ENCODE measurements at places on chromosomes 11 and 22.

DNA sequence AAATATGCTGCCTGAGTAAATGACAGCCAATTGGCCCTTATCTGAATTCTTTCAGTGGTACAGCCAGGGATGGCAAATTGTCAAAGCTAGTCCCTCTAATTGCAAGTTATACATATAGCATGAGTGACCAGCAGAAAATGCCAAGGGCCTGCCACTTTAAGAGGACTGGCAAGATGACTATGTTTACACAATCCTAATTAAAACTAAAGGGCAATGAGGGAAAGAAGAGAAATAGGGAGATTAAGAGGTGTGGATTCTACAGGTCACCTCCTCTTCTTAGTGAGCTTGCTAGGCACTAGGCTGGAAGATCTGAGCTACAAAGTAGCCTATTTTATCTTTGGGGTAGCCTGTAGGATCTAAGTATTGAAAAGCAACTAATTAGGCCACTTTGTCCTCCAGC, 13.5 kb downstream of the NUMA1 start:
- DNase-seq: no peak

- DNase-seq: peak; percentile 50
Observed at GRCh38 chr11:69808667-69809086, 10.5 kb downstream of the FGF3 start.

DNA sequence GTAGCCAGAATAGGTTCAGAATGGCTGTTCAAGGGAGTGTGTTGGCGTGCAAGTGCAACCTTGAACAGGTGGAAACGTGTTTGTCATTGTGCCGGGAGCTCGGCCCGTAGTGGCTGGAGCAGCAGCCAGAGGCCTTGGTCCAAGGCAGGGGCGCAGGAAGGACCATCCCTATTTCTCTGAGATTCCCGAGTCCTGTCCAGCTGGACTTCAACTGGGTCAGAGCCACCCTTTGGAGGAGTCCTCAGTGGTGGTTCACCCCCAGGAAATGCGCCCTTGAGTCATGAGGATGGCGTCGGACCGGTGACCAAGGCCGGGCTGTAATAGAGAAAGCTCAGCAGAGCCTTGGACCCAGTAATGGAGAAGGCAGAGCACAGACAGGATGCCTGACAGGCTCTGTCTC, 1402.0 kb downstream of the BRD1 start:
- DNase-seq: no peak

- no peak for DNase-seq
Observed at GRCh38 chr11:69572233-69572860, 68.6 kb upstream of the CCND1 start.

DNA sequence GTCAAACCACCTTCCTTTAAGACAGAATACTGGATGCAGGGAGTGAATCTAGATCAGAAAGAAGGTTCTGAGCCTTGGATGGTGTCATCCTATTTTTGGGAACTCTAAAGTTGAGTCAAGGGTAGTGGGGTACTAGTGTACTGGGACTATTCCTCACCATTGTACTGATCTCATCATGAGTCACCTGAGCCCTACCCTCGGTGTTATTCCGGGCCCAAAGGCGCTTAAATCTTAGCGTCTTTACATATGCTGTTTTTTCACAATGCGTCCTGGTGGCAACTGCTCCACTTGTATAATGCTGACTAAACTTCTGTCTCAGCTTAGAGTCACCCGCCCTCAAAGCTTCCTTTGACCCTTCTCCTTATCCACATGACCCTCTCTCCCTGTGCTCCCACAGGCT, 25.3 kb upstream of the PATE1 start:
- no peak for DNase-seq

DNA sequence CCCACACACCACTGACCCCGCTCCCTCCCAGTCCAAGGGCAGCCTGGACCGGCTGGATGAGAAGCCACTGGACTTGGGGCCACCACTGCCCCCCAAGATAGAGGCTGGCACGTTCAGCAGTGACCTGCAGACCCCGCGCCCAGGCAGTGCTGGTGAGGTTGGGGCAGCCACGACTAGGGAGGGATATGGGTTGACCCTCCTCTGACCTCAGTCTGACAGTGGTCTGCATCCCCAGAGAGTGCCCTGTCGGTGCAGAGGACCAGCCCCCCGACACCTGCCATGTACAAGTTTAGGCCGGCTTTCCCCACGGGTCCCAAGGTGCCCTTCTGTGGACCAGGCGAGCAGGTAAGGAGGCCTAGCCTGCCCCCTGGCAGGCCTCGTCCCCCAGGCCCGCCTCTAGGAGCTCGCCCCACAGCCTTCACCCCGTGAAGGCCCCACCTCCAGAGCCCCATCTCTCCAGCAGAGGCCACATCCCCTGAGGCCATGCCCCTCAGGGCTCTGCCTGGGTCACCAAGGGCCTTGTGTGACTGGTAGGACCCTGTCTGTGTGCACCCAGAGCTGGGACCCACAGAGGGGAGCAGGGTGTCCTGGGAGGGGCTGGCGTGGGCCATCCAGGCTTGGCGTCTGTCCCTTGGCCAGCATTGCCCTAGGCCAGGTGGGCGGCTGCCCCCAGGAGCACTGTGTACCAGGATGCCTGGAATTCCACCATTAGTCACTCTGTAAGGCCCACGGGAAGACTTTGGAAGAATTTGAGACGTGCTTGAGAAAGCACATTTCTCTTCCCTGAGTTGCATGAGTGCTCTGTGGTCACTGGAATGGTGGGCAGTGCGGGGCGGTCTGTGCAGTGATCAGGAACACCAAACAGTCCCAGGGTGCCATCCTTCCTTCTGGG, 9.4 kb downstream of the CCDC188 start:
- DNase-seq: peak; percentile 78

GRCh38 chr11:111719379-111719778, 46.8 kb downstream of the PPP2R1B start:
- DNase-seq: peak; percentile 46

DNA sequence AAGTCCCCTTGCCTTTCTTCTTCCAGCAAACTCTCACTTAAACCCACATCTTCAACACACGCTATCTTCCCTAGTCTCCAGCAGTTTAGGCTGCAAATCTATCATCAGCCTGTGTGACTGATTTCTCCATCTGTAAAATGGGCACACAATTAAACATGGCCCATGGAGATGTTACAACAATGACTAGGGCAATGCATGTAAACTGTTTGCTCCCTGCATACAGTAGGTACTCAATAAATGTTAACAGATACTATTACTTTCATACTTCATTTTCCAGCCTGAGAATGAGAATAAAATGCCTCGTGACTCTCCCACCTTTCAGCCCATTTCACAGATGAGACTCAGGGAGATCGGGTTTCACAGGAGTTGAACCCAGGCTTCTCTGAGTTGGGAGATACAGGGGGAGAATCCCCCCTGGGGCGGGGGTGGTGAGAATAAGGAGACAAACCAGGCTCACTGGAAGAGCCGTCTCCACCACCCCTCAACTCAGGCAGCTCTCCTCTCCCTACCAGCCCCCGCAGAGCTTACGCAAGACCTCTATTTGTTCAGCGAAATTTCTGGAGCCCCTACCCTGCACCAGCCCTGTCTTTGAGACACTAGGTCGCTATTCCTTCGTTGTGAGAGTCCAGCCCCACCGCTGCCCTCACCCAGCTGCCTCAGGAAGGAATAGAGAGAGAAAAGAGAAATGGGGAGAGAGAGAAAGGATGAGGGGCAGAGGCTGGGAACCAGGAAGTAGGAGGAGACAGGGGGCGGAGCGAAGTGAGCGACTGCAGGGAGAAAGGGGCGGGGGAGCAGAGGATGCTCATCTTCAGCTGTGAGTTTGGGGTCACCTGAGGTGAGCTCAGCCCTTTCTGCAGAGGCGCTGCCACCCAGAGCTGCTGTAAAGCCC, 42.1 kb upstream of the KLHL35 start:
- peak; percentile 77 for DNase-seq

- no peak for DNase-seq
Observed at GRCh38 chr11:19721176-19721575, 8.5 kb downstream of the NAV2 start.

DNA sequence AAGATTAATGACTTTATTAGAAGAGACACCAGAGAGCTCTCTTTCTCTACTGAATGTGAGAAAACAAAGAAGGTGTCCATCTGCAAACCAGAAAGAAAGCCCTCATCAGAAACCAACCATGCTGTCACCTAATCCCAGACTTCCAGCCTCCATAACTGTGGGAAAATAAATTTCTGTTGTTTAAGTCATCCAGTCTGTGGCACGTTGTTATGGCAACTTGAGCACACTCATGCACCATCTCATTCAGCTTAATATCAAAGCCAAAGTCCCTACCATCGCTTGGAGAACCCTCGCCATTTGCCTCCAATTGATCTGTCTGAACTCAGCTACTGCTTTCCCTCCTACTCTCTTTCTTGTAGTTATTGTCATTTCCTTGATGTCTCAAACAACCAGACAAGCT, 766.1 kb upstream of the ARHGAP42 start:
- DNase-seq: no peak

GRCh38 chr22:49574881-49575702, 252.6 kb downstream of the BRD1 start:
- no peak for DNase-seq

GRCh38 chr11:83508804-83509203, 222.6 kb upstream of the CCDC90B start:
- peak; percentile 1 for DNase-seq

DNA sequence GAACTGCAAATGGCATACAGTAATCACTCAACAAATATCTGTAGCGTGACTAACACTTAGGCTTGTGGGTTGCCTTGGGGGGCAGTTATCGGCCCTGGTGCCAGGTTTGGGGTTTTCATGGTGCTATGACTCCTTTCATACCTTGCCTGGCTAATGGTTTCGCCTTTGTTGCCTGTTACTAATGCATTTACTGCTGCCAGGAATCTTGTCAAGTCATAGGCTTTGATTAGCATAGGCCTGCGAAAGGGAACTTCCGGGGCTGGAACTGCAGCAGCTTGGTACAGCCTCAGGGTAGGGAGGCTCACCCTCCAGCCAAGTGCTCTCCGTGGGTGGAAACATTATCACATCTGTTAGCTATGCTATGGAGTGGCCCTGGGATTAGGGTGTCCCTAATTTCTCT, 13.2 kb downstream of the SLC25A18 start:
- peak; percentile 94 for DNase-seq

- DNase-seq: no peak
Observed at GRCh38 chr22:48104766-48105165, 1342.3 kb downstream of the TBC1D22A start.

DNA sequence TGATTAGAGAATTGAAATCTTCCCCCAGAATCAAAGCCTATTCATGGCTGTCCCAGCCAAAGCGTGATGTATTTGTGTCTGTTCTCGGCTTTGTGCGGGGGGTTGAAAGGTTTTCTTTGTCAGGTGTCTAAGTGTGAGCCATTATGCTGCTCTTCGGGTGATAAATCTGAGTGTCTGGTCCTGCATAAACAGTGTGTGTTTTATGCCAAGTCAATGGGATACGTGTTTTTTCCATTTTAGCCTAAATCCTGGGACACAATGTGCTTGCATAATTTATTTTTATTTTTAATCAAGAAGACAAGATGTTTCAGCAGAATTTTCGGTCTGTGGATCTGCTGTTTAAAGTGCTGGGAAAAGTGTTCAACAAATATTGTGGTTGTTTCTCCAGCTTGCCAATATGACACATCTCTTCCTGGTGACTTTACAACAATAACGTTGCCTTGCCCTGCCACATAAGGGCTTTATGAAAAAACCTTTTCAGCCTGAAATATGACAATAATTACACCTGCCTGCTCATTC, 267.8 kb downstream of the TBC1D22A start:
- no peak for DNase-seq

DNA sequence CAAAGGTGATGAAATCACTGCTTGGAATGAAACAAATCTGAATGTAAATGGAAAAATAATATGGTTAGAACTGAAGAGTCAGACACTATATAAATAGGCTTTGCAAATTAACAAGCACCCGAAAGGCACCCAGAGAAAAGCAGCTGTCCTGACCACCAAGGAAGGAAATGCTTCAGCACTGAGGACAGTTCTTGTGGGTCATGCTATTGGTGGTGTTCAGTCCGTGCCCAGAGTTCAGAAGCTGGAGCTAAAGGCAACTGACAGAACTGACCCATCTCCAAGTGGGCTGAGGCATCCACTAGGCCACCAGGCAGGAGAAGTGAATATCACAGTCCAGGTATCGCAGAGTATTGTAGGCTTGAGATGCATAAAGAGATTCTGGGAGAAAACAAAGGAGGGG, 208.9 kb downstream of the OPCML start:
- no peak for DNase-seq

- DNase-seq: peak; percentile 78
Observed at GRCh38 chr11:112613051-112613972, 347.9 kb upstream of the NCAM1 start.

GRCh38 chr22:23695141-23695540, 4.3 kb downstream of the RGL4 start:
- DNase-seq: no peak

- DNase-seq: no peak
Observed at GRCh38 chr11:12438291-12438690, 60.9 kb downstream of the PARVA start.

DNA sequence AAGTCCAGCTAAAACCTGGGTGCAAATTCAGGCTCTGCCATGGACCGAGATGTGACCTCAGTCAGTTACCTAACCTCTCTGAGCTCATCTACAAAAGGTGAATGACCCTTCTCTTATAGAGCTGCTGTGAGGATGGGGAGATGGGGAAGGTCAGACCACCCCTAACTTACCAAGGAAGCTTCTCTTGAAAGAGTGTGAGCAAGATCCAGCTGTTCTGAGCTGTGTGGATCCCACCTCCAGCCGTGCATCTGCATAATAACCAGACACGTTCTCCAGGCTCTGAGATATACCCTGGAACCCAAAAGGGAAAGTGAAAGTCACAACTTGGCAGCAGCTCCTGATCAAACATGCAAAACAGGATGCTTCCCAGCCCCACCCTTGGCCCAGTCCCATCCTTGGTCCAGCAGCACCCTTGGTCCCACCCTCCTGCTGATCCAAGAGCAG, at the start of gene APOL3:
TSS of gene APOL3 (minus strand) at position 257 of the 444 bp plus-strand sequence. CDS start 11,700 bp downstream, outside the sequence.
- DNase-seq: peak; percentile 78

- DNase-seq: no peak
Observed at GRCh38 chr22:44224166-44224565, 43.4 kb downstream of the PARVG start.

GRCh38 chr22:27791859-27792241, 9.7 kb downstream of the MN1 start:
- DNase-seq: no peak

DNA sequence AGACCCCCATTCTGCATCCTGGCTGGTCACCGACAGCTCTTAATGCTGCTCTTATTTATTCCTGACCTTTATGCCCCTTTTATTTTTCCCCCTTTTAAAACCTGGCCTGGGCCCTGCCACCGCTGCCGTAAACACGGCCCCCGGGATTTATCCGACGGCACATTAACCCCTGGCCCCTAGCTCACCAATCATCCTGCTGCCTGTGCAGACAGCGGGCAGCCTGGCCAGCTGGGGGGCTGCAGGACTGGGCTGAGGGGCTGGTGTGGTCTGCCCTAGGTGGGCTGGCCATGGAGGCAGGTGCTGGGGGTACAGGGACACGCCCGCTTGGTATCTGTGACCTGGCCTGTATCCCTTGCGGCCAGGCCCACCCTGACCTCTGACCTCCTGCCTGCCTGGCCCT, 21.4 kb upstream of the FLRT1 start:
- no peak for DNase-seq

DNA sequence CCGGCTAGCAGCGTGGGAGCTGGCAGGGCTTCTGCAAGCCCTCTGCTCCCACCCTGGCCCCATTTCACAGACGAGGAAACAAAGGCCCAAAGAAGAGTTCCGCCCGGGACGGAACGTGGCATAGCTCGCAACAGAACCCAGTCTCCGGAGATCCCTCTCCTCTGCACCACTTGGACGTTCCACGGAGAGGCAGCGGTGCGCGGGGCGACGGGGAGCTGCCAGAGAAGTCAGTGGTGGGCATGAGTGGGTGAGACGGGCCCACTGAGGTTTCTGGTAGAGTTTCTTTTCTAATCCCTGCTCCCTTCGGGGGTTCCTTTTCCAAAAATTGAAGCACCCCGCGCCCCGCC, 554 bp upstream of the NECTIN1 start:
- DNase-seq: no peak

Data from iris pigment epithelial cell (primary cell).